ENCODE measurements at places on chromosomes 2 and 18. TPM values are rescaled to one million over a fixed set of nuclear protein-coding genes. Genes with fewer than 3 reads are reported as not detected.

DNA sequence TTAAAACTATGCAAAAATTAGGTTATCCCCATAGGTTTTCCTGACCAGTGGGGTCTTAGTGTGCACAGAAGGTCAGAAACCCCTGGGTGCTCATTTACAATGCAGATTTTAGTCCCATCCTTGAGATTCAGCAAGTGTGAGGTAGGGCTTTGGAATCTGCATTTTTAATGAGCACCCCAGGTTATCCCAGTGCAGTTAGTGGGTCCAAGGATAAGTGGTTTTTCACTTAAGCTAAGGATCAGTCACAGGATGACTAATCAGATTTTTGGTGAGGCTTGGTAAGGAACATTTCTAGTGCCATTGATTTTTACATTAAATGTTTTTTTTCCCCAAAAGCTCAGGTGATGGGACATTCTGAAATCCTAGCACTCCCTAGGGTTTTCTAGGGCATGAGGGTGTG is 50.7 kb upstream of the MGAT5 start:
- peak; percentile 30 for DNase-seq

GRCh38 chr2:65092791-65093190 is 36.6 kb downstream of the CEP68 start:
- DNase-seq = no peak

DNA sequence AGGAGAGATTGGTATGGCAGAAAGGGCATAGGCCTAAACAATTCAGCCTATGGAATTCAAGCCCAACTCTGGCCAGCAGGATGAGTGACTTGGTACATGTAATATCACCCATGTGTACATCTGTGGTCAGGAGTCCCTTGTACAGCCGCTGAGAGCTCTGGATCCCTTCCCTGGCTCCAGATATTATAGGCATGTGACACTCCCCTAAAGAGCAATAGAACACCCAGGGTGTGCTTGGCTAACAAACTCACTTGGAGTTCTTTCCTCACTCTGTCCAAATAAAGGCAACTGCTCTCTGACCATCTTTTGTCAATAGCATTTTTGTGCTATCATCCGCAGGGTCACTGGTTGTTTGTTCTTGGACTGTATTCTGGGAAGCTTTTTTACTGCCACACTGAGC is 197.4 kb upstream of the NCKAP5 start:
- DNase-seq = peak; percentile 21

DNA sequence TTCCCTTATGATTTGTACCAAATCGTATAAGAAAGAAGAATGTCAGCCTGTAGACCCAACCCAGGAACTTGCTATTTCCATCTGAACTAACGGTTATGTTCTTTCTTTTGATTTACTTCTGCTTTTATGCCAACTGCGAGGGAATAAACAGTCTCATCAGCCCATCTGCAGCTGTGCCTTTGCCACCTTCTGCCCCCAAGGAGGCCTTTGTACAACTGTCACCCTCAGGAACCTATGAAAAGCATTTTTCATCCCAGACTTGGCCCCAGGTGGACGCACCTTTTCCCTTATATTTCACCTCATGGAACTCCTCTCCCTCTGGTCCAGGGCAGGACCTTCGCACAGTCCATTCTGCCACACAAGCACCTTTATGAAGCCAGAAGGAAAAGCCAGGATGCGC is 109.8 kb downstream of the AOX1 start:
- DNase-seq = no peak

GRCh38 chr2:20074901-20075300 is 23.5 kb upstream of the LAPTM4A start:
- no peak for DNase-seq

GRCh38 chr2:98028101-98028561 is 32.4 kb upstream of the TMEM131 start:
- DNase-seq = peak; percentile 74

DNA sequence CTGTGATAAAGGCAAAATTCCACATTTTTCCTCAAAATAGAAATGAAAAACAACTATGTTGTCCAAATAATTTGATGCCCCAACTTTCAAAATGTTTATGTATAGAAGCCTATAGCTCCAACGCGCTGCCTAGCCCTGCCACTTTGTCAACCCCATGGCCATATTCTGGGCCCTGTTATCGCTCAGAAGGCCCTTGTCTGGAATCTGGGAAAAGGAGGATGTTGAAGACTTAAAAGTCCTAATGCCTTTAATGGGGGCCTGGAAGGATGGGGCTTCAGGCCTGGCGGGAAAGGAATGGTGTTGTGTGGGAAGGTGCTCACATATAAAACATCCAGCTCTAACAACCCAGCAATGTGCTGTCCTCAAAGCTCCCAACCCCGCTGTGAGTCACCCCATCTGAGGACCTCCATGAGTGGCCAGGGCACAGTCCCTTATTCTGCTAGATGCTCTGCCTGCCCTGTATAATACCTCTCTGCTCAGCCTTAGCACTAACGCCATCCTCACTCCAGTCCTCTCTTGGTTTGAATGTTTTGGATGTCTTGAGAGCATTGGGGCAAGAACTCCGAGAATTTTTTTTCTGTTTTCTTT is 86.0 kb downstream of the ACSL3 start:
- DNase-seq = peak; percentile 51

- peak; percentile 44 for DNase-seq
Observed at GRCh38 chr2:224523626-224524577, 61.3 kb downstream of the CUL3 start.

GRCh38 chr18:59517446-59518165 is 158.5 kb upstream of the LMAN1 start:
- DNase-seq = peak; percentile 35

DNA sequence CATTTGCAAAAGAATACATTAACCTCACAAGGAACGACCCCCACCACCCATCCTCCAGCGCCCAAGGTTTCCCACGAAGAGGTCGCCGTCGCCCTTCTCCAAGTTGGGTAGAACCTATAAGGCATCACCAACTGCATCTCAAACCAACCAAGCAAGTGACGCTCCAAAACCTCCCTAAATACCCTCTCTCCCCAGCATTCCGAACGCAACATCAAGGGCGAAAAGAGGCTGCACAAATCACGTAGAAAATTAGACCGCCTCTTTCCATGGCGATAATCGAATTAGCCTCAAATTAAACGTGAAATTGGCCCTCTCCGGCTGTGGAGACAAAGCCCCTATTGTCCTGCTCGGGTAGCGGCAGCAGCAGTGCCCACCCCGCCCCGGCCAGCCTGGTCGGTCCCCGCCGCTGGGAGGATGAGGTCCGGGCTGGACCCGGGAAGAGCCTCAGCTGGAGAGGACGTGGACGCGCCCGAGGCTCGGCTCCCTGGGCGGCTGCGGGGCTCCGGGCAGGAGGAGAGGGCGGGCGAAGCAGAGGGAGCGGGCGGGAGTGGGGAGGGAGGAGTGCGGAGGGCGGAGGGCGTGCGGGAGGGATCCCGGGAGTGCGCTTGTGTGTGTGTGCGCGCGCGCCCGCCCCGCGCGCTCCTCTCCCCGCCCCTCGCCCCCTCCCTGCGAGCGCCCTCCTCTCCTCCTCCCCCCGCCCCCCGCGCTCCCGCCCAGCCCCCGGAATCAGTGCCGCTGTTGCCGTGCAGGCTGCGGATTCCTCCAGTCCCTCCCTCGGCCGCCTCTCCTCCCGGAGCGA is at the start of gene SPTBN1:
SPTBN1 (plus strand) TSS at position 765 of the 799 bp plus-strand sequence. CDS start 70,092 bp downstream, outside the sequence.
- peak; percentile 82 for DNase-seq

- no peak for DNase-seq
Observed at GRCh38 chr2:40545645-40546044, 93.8 kb upstream of the SLC8A1 start.

GRCh38 chr2:169272010-169272409 is 90.3 kb downstream of the LRP2 start:
- no peak for DNase-seq

- peak; percentile 65 for DNase-seq
Observed at GRCh38 chr18:27964811-27965210, 212.1 kb downstream of the CDH2 start.

GRCh38 chr2:207044379-207045362 is 105.4 kb downstream of the CPO start:
- no peak for DNase-seq

DNA sequence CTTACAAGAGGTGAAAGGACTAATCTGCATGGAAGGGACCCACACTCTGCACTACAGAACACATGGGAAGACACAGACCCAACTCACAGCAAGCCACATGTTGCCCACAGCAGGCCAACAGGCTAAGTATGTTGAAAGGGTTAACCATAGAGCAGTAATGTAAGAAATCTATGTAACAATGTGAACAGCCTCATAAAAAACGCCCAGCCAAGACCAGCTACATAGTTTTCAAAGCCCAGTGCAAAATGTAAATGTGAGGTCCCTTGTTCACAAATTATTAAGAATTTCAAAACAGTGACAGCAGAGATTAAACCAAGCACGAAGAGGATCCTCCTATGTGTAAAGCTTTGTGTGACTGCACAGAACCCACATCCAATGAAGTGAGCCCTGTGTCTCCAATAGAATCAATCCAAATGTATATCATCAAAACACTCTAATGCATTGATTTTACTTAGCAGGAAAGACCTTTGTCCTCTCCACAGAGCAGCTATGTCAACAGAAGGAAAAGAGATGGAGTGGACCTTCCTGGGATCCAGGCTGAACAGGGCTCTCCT is 210.1 kb downstream of the AGPS start:
- DNase-seq = no peak

DNA sequence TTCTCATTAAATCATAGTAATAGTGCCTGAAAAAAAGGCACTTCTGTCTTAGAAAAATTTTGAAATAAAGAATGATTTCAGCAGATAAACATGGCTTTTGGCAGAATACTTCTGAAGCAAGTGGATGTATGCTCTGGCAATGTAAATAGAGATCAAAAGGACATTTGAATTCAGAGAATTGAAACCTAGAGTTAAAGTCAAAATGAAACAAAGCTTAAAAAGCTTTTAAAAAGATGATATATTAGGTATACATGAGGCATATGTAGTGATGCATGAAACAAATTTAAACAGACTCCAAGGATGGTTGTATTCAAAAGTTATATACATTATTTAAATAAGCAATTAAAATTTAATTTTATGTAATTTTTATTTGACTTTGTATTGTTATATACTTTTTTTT is 1344.5 kb upstream of the TMEFF2 start:
- DNase-seq = no peak

- peak; percentile 72 for DNase-seq
Observed at GRCh38 chr2:205660521-205661124, 21.7 kb upstream of the NRP2 start.

GRCh38 chr18:11906926-11907874 is 917 bp downstream of the MPPE1 start:
- no peak for DNase-seq

DNA sequence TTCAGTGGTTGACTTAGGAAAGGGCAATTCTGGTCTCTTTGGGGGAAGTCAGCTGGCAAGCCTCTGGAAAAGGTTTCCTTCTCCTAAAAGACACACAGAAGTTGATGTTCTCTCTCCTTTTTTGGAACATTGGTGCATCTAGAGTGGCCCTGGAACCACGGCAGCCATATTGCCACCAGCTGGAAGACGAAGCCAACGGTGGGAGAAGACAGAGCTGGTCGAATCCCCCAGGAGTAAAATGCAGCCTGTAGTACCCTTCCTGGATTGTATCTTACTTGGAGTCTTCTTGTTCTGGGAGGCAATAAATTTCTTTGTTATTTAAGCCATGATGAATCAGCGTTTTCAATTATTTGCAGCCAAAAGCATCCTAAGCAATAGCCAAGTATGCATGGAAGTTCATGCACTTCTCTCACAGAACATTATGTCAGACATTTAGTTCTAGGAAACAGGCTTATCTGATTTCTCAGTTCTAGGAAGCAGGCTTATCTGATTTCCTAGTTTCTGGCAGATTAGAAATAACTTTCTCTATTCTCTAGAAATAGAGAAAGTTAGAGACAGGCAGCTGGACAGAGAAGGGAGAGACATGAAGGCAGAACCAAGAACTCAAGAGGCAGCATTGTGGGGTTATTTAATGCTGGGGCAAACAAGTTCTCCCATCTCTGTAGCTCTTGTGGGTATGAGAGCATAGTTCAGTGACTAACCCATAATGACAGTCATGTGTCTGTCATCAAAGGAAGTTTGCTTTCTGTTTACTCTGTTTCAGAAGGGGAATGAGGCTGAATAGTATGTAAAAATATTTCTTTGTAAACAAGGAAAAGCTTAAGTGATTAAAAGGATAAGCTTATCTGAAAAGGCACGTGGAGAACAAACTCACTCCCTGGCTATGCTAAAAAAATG is 40.5 kb upstream of the NABP1 start:
- DNase-seq = peak; percentile 84

GRCh38 chr2:191462370-191462769 is 215.6 kb upstream of the NABP1 start:
- no peak for DNase-seq

- peak; percentile 66 for DNase-seq
Observed at GRCh38 chr2:136025057-136025973, 39.9 kb upstream of the DARS1 start.

- DNase-seq = no peak
Observed at GRCh38 chr2:71951718-71952404, 195.8 kb downstream of the CYP26B1 start.

GRCh38 chr2:84494070-84494469 is 22.2 kb upstream of the DNAH6 start:
- peak; percentile 60 for DNase-seq

GRCh38 chr18:40133253-40133652 is 1821.8 kb upstream of the PIK3C3 start:
- peak; percentile 39 for DNase-seq

GRCh38 chr2:240986787-240987411 is 11.5 kb upstream of the SNED1 start:
- DNase-seq = no peak

DNA sequence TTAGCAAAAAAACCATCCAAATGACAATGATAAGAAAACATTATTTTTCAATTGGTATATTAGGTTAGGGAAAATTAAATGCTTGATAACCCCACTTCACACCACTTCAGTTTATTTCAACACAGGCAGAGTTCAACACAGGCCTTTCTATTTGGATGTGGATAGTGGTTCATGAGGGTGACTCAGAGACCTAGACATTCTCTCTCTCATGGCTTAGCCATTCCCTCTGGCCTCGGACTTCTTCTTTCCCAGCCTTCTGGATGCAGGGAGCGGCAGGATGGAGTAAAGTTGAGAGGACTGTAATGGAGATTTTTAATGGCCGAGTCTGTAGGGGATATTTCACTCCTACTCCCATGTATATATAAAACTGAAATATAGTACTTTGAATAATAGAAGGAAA is 109.7 kb downstream of the CTNNA2 start:
- no peak for DNase-seq

GRCh38 chr18:57889841-57890240 is 86.7 kb upstream of the ATP8B1 start:
- no peak for DNase-seq

DNA sequence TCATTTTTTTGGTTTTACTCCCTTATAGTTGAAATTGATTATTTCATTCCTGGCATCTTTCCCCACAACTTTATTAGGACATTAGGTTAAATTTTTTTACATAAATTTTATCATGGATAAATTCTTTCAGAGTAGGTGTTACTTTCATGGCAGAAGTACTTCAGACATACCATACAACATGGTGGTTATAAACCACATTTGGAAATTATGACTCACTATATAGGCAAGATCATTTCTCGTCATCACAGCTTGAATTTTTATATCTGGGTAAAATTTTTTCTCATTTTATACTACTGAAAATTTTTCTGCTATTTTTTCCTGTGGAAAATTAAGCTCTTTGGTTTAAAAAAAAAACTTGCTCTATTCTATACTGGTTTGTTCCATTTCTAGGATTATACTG is 111.9 kb upstream of the COL5A2 start:
- DNase-seq = no peak

LCT gene
- not detected for total RNA-seq

SDC1 gene
- 83.3 TPM for total RNA-seq

ATG4B gene
- 46.1 TPM for total RNA-seq

SNORC gene
- 0.71 TPM for total RNA-seq

ARHGAP28 gene
- total RNA-seq = 0.05 TPM

EEF1B2 gene
- 188 TPM for total RNA-seq

TXNDC2 gene
- 1.6 TPM for total RNA-seq

LRP1B gene
- total RNA-seq = not detected

C2orf15 gene
- 0.39 TPM for total RNA-seq

BMP10 gene
- not detected for total RNA-seq

RAD51AP2 gene
- total RNA-seq = not detected
